Camera-type eye (tissue), 1 donor: ENCODE measurements at places on chromosomes 12 and 14. TPM values are rescaled to one million over a fixed set of nuclear protein-coding genes. Genes with fewer than 3 reads are reported as not detected.

The LAG3 gene
- 0.60 TPM for total RNA-seq

The MYRFL gene
- total RNA-seq = 1.0 TPM

The DENR gene
- 49.5 TPM for total RNA-seq

The COX8C gene
- total RNA-seq = not detected

The CPNE8 gene
- 20.8 TPM for total RNA-seq

The KCNK13 gene
- 1.4 TPM for total RNA-seq

The MORN3 gene
- total RNA-seq = 0.99 TPM
